ENCODE measurements at places on chromosomes 1 and 21.

DNA sequence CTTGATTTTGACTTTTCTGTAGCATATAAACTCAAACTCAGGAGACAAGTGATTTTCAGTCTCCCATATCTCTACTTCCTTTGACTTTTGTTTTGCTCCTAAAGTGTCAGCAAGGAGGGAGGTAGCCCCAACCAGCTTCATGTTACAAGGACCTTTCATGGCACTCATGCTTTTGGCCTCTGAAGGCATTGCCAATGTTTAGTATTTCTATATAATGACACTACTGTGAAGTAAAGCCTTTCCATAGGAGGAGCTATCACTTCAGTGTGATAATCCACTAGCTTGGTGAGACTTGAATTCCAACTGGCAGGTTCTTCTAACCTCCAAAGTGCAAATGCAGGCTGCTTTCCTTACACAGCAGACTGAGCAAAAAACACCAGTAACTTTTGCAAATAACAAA, 14.4 kb downstream of the COLGALT2 start:
- no peak for DNase-seq

DNA sequence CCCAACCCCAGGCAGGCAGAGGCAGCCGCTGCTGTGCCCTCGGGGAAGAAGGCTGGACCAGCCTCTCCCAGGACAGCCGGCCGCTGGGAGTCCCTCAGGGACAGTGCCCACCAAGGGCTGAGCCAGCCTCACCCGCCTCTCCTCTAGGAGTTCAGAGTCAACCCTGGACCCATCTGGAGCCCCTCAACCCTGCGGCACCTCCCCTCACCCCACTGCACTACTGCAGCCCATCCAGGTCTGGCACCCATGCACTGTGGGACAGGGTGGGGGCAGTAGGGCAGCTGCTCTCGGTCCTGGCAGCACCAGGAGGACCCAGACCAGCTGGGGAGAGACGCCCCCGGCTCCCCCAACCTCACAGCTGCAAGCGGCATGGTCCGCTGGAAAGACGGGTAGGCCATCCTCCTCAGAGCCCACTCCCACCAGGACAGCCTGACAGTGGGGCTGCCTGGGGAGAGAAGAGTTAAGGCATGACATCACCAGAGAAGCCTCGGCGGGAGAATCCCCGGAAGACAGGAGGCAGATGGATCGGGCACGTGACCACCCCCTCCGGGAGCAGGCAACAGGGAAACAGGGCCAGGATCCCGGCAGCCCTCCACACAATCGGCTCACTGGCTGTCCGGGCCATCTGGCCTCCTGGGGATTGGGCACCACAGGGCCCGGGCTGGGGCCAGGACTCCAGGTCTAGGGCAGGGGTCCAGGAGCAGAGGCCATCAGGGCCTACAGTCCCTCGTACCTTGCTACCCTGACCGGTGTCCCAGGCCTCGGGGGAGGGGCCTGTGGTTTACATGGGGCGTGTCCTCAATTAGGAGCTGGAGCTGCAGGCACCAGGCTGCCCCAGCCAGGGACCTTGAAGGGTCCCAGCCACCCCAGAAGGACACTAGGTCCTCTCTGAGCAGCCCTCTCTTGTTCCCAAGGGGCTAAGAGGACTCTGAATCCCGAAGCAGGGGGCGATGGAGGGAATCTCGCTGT, 3.1 kb downstream of the ACAP3 start:
- peak; percentile 91 for DNase-seq

- no peak for DNase-seq
Observed at GRCh38 chr21:34684174-34684876, 15.5 kb downstream of the CLIC6 start.

- no peak for DNase-seq
Observed at GRCh38 chr1:232562855-232563510, 67.0 kb downstream of the SIPA1L2 start.

DNA sequence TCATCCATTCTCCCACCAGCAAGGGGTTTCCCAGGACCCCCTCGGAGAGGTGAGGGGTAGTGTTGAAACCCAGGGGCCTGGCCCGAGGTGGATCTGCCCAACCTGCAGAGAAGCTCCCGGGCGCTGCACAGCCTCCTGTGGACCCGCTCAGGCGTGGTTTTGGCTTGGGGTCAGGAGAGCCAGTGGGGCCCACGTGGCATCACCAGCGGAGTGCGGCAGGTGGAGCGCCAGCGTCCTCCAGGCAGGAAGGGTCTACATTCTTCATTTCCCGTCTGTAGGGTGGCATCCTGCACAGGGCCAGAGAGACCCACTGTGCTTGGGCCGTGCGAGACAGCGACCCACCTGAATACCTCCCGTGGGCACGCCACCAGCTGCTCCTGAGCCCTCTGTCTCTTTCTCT, 135.2 kb downstream of the NPHP4 start:
- DNase-seq, result no peak

DNA sequence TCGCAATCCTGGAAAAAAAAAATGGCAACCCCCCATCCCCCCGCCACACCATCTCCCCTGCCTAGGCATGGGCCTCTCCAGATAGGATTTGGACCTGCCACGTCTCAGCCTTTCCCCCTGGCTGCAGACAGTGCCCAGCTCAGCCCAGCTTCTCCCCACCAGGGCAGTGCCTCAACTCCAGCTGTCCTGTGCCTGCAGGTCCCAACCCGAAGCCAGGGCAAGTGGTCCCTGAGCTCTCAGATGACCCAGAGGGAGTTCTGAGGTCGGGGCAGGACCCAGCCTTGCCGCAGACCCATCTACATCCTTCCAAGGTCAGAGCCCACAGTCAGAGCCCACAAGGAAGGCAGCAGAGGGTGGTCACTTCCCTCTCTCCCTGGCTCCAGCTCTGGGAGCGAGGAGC, 86.7 kb upstream of the POU3F1 start:
- no peak for DNase-seq

DNA sequence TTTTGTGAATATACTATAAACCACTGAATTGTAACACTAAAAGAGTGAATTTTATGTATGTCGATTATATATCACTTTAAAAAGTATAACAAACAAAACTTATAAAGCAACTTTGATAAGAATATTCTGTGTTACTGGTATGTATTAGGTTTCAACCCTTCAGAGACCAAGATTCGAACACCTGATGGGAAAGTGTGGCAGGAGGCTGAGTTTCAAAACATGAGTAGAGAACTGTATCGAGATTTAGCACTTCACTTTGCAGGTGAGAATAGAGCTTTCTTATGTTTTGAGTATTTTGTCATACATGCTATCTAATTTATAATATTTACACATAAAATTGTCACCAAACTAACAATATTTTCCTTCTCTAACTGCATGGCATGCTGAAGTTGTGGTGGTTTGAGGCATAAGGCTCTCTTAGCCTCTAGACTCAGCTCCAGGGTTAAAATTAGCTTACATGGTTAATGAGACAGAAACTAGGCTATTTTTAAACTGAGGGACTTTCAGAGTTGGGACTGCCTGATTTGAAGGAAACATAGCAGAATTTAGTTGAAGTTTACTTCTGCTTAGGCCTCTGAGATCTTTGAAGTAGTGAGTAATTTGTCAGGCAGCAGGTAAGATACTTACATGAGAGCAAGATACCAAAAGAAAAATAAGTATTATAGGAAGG, 48.6 kb downstream of the CEP350 start:
- DNase-seq, result no peak
